Effector memory CD4-positive, alpha-beta T cell (primary cell): ENCODE measurements at places on chromosomes 7 and 10.

GRCh38 chr10:49644035-49644646 lies 30.3 kb downstream of the CHAT start:
- no peak for DNase-seq
- H3K27ac ChIP-seq: no peak overlapping the region
- H3K4me1 ChIP-seq: no peaks in the 10 kb centered on the region
- no peaks in the 10 kb centered on the region for H3K36me3 ChIP-seq
- H3K4me3 ChIP-seq: no peak overlapping the region

GRCh38 chr7:77843194-77843593 lies 44.6 kb downstream of the PHTF2 start:
- H3K4me3 ChIP-seq: no peak overlapping the region
- DNase-seq: no peak
- H3K36me3 ChIP-seq: no peaks in the 10 kb centered on the region
- H3K27ac ChIP-seq: no peak overlapping the region
- H3K4me1 ChIP-seq: peaks cover 3% of the 10 kb centered on the region
- H3K27me3 ChIP-seq: no peaks in the 10 kb centered on the region

GRCh38 chr7:94658826-94659225 lies 2.9 kb upstream of the SGCE start:
- DNase-seq: no peak
- H3K4me3 ChIP-seq: no peak overlapping the region

GRCh38 chr7:33258491-33258951 lies 129.2 kb downstream of the BBS9 start:
- no peaks in the 10 kb centered on the region for H3K36me3 ChIP-seq
- no peak for DNase-seq
- no peak overlapping the region for H3K27ac ChIP-seq
- H3K27me3 ChIP-seq: no peaks in the 10 kb centered on the region
- no peaks in the 10 kb centered on the region for H3K4me1 ChIP-seq

GRCh38 chr7:41487229-41487940 lies 215.5 kb downstream of the INHBA start:
- H3K27ac ChIP-seq: no peak overlapping the region
- DNase-seq: no peak
- H3K4me3 ChIP-seq: no peak overlapping the region
- H3K36me3 ChIP-seq: no peaks in the 10 kb centered on the region
- H3K27me3 ChIP-seq: no peaks in the 10 kb centered on the region

GRCh38 chr10:72509941-72510340 lies 115.9 kb downstream of the MICU1 start:
- no peaks in the 10 kb centered on the region for H3K4me1 ChIP-seq
- no peaks in the 10 kb centered on the region for H3K27me3 ChIP-seq
- no peaks in the 10 kb centered on the region for H3K36me3 ChIP-seq
- no peak for DNase-seq

DNA sequence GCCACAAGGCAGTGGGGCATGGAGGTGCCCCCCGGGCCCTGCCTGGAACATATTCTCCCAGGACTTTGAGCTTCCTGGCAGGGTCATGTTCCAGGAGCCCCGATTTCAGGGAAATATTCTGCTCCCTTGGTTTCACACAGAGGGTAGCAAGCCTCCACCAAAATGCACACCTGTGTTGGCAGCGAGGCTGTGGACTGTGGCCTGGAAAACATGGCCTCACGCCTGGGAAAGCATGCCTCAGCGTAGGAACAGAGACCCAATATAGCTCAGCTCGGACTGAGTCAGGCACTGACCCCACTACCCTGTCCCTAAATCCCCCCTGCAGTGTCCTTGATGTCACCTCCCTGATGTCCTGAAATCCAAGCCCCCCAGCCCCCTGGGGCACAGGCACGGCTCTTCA lies 92.0 kb downstream of the KCNMA1 start:
- H3K4me3 ChIP-seq: no peak overlapping the region
- no peaks in the 10 kb centered on the region for H3K36me3 ChIP-seq
- no peaks in the 10 kb centered on the region for H3K27me3 ChIP-seq
- no peak overlapping the region for H3K27ac ChIP-seq
- no peak for DNase-seq
- no peaks in the 10 kb centered on the region for H3K4me1 ChIP-seq

DNA sequence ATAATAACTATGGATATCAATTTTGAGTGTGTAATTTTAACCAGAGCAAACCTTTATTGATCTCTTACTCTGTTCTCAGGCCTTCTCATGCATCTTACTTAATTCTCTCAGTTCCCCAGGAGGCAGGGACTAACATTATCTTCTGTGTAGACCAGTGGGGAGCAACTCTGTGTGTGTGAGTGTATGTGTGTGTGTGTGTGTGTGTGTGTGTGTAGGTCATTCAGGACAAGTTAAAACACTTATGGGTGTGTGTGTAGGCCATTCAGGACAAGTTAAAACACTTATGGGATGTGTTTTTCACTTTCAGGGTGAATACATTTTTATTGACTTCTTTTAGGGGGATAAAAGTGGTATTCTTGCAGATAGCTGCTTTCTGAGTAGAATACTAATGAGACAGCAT lies 145.0 kb downstream of the ADAM12 start:
- no peak for DNase-seq
- no peak overlapping the region for H3K27ac ChIP-seq
- no peaks in the 10 kb centered on the region for H3K4me1 ChIP-seq
- no peak overlapping the region for H3K4me3 ChIP-seq
- H3K36me3 ChIP-seq: no peaks in the 10 kb centered on the region

- no peaks in the 10 kb centered on the region for H3K4me1 ChIP-seq
- H3K27me3 ChIP-seq: no peaks in the 10 kb centered on the region
- H3K36me3 ChIP-seq: no peaks in the 10 kb centered on the region
- peak overlapping the region; percentile 4 for H3K27ac ChIP-seq
Observed at GRCh38 chr7:34991938-34992840, 45.1 kb downstream of the DPY19L1 start.

DNA sequence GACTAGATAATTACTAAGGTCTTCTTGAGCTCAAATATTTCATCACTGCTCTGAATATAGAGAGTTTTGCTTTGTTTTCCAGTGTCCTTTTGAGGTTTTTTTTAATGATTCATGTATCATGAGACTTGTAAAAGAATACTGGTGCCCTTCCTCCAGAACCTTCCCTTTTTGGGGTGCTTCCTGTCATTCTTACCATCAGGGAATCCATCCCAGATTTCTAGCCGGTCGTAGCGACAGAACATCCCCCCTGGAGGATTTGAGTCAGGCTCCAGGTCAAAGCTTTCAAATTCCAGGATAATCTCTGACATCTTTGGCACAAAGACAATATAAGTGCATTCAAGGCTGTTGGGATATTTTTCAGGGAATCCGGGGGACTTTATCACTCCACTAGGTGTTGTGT lies 71.0 kb downstream of the NRP1 start:
- DNase-seq: no peak
- H3K36me3 ChIP-seq: no peaks in the 10 kb centered on the region
- H3K27me3 ChIP-seq: no peaks in the 10 kb centered on the region
- no peak overlapping the region for H3K4me3 ChIP-seq
- peaks cover 7% of the 10 kb centered on the region for H3K4me1 ChIP-seq

DNA sequence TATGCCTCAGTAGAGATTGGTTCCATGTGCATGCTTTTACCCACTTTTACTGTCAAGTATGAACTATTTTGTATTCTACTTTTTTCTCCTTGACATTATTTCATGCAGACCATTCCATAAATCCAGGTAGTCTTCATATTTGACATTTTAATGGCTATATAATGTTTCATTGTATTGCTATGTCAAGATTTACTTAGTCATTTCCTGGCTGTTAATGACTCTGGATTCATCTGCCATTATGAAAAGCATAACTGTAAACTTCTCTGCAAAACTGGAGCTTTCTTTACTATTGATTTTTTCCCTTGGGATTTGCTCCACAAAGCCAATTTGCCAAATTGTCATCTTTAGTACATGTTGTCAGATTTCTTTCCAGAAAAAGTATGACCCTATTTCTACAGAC lies 6.8 kb upstream of the MSRB2 start:
- H3K4me3 ChIP-seq: no peak overlapping the region
- H3K36me3 ChIP-seq: no peaks in the 10 kb centered on the region
- no peaks in the 10 kb centered on the region for H3K27me3 ChIP-seq
- DNase-seq: no peak
- H3K27ac ChIP-seq: no peak overlapping the region

- H3K27ac ChIP-seq: peak overlapping the region; percentile 26
- H3K36me3 ChIP-seq: peaks cover 23% of the 10 kb centered on the region
- no peaks in the 10 kb centered on the region for H3K27me3 ChIP-seq
- H3K4me3 ChIP-seq: peak overlapping the region; percentile 5
- peak; percentile 17 for DNase-seq
Observed at GRCh38 chr7:2978408-2978807, 65.3 kb downstream of the CARD11 start.

GRCh38 chr7:17770710-17771375 lies 169.5 kb downstream of the SNX13 start:
- no peaks in the 10 kb centered on the region for H3K36me3 ChIP-seq
- no peaks in the 10 kb centered on the region for H3K4me1 ChIP-seq
- H3K27me3 ChIP-seq: no peaks in the 10 kb centered on the region
- DNase-seq: no peak
- H3K27ac ChIP-seq: no peak overlapping the region
- no peak overlapping the region for H3K4me3 ChIP-seq

DNA sequence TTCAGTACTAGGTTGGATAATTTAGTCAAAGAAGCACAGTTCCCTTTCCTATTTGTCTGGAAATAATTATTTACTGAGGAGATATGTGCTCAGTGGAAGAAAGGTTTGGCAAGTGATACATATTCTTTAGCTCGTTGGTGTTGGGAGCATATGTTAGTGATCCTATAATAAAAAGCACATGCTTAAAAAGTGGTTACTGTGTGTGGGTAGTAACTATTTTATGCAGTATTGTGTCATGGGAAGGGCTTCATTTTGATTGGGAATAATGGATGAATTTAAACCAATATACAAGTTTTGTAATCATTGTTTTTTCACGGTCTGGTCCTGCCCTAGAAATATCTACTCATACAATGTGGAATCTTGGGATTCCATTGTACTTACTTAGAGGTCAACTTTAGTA lies 188.7 kb upstream of the PPP1R3A start:
- no peaks in the 10 kb centered on the region for H3K4me1 ChIP-seq
- H3K27me3 ChIP-seq: no peaks in the 10 kb centered on the region
- no peak for DNase-seq
- H3K27ac ChIP-seq: no peak overlapping the region
- no peaks in the 10 kb centered on the region for H3K36me3 ChIP-seq

GRCh38 chr7:874031-874749 lies 2.2 kb upstream of the GET4 start:
- H3K4me1 ChIP-seq: peaks cover 17% of the 10 kb centered on the region
- H3K36me3 ChIP-seq: peaks cover 16% of the 10 kb centered on the region
- no peak overlapping the region for H3K27ac ChIP-seq
- no peak for DNase-seq
- H3K27me3 ChIP-seq: no peaks in the 10 kb centered on the region

- no peaks in the 10 kb centered on the region for H3K27me3 ChIP-seq
- DNase-seq: no peak
- H3K4me1 ChIP-seq: no peaks in the 10 kb centered on the region
- no peaks in the 10 kb centered on the region for H3K36me3 ChIP-seq
- H3K4me3 ChIP-seq: no peak overlapping the region
- no peak overlapping the region for H3K27ac ChIP-seq
Observed at GRCh38 chr10:14688606-14689005, 86.1 kb downstream of the FAM107B start.

GRCh38 chr10:70323138-70323696 lies 39.4 kb upstream of the NPFFR1 start:
- H3K27me3 ChIP-seq: no peaks in the 10 kb centered on the region
- no peak overlapping the region for H3K4me3 ChIP-seq
- H3K27ac ChIP-seq: no peak overlapping the region

DNA sequence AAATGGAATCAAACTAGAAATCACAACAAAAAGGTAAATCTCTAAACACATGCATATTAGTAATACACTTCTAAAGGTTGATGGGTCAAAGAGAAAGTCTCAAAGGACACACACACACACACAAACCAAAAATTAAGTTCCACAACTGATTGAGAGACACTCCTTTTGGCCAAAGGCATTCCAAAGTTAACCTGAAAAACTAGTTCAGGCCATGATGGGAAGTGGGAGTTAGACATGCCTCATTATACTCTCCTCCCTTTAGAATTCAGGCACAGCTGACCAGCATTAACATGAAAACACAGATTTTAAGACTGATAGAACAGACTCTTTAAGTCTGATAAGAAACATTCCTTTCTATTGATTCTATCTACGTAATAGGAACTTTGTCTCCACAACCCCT lies 332.4 kb upstream of the IGFBP3 start:
- H3K27ac ChIP-seq: no peak overlapping the region
- H3K27me3 ChIP-seq: no peaks in the 10 kb centered on the region
- no peak overlapping the region for H3K4me3 ChIP-seq
- H3K36me3 ChIP-seq: no peaks in the 10 kb centered on the region
- DNase-seq: no peak
- no peaks in the 10 kb centered on the region for H3K4me1 ChIP-seq

DNA sequence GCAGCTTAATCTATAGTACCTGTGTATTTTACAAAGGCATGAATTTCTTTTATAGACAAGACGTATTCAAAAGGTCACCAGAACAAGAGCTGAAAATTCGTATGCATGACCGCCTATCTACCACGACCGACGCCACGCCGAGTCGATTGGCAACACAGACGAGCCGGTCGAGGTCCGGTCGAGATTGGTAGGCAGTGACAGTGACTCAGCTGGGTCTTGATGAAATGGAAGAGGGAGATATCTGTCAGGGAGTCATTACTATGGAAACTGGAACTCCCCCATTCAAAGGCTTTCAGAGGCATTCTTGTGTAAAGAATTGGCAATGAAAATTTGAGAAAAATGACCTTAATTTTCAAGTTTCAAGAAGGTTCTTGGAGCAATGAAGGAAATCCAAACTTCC lies 2.1 kb downstream of the ATP5MK start:
- no peak overlapping the region for H3K4me3 ChIP-seq
- peaks cover 22% of the 10 kb centered on the region for H3K36me3 ChIP-seq
- no peak overlapping the region for H3K27ac ChIP-seq
- no peaks in the 10 kb centered on the region for H3K27me3 ChIP-seq
- peaks cover 23% of the 10 kb centered on the region for H3K4me1 ChIP-seq

GRCh38 chr7:19020711-19021110 lies 96.7 kb downstream of the TWIST1 start:
- no peaks in the 10 kb centered on the region for H3K36me3 ChIP-seq
- no peak overlapping the region for H3K27ac ChIP-seq
- no peak for DNase-seq
- H3K4me3 ChIP-seq: no peak overlapping the region
- H3K4me1 ChIP-seq: no peaks in the 10 kb centered on the region
- no peaks in the 10 kb centered on the region for H3K27me3 ChIP-seq

DNA sequence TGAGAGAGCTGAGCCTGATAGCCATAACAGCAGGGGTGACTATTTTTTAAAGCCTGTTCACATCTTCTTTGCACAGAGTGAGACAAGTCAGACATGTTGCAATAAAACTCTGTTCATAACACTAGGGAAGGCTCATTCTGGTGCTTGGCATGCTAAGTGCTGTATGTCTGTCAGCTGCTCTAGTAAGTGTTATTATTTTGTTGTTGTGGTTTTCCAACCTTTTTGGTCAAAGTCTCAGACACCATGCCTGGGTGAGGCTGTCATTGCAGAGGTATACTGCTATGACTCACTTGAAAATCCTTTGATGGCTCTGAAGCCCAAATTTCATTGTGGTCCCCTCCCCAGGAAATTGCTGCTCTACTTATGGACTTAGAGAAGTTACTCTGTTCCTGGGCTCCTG lies 129.7 kb downstream of the ADRA2A start:
- no peak overlapping the region for H3K27ac ChIP-seq
- H3K4me3 ChIP-seq: no peak overlapping the region

- no peaks in the 10 kb centered on the region for H3K27me3 ChIP-seq
- DNase-seq: no peak
- H3K4me1 ChIP-seq: no peaks in the 10 kb centered on the region
- no peaks in the 10 kb centered on the region for H3K36me3 ChIP-seq
Observed at GRCh38 chr7:2805213-2805944, 38.7 kb downstream of the GNA12 start.
